ENCODE measurements at places on chromosomes 3 and 15.

DNA sequence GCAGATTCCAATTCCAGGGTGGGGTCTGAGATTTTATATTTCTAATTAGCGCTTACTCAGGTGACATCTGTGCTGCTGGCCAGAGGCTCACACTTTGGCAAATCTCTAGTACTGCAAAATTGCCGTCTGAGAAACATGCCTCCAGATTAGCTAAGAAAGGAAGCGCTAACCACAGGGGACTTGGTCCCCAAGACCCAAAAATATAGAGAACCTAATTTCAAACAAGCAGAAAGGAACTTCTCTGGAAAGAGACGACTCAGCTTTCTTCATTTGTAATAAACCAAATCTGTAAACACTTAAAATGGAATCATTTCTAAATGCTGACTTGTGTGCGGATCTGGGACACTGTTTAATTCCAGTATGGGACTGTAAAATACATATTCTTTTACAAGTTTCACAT is 55.7 kb downstream of the B3GNT5 start:
- DNase-seq, result no peak

DNA sequence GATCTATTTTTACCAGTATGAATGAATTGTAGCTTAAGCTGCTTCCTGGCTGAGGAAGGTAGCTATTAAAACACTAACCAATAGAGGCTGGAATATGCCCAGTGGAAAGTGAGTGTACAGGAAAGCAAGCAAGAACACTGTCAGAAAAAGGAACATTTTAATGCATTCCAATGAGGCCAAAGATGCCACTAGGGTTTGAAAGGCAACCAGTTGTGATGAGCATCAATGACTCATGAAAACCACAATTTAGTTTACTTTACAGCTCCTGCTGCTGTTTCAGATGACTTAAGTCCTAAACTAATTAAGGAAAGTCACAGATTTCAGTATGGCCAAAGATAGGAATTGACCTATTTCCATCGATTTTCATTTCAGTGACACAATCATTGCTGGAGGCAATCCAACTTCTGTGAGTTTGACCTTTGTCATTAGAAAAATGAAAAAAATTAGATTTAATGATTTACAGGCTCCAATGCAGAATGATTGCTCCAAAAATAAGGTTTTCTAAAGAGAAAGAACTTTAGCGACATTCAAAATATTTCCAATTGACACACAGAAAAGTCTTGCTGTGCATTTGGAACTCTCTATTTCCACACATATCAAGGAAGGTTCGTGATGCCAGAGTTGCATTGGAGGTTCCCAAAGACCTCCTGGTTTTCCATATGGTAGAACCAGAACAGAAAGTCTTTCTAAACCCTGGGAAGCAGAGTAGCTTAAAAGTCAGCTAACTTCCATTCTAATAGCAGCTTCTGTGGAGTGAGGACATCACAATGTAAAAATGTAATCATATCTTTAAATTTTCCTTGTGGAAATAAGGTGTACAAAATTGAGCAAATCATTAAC is 103.0 kb downstream of the SUCNR1 start:
- DNase-seq, result no peak

DNA sequence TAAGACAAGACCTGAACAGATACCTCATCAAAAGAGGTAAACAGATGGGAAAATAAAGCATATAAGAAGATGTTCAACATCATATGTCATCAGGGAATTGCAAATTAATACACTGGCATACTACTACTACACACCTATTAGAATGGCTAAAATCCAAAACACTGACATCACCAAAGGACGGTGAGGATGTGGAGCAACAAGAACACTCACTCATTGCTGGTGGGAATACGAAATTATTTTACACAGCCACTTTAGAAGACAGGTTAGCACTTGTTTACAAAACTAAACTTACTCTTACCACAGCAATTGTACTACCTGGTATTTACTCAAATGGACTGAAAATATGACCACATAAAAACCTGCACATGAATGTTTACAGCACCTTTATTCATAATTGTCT is 119.6 kb downstream of the GSK3B start:
- DNase-seq, result no peak

- no peak for DNase-seq
Observed at GRCh38 chr3:158713094-158713499, 19.2 kb downstream of the RARRES1 start.

DNA sequence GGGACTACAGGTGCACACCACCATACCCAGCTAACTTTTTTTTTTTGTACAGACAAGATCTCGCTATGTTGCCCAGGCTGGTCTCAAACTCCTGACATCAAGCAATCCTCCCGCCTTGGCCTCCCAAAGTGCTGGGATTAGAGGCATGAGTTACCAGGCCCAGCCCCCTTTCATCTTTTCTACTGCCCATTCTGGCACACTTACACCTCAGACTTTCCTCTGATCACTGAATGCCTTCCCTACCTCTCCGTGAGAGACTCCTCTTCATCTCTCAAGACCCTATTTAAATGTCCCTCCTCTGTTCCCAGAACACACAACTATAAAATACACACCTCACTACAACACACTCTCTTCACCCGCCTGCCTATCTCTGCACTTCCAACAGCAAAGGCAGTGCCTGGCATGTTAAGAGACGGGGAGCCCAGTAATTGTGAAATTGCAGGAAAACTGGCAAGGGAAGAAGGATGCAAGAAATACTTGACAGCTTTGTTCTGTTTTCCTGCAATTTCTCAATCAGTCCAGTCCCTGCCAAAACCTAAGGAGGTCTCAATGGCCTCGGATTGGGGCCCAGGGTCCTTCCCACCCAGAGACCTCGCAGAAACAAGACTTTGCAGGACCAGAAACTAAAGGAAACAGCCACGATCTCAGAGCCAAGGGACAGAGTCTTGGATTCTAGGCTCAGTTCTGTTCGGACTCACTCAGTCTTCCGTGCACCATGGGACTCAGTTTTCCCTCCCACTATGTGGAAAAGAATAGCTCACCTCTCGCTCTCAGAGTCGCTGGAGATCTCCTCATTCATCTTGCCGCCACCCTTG is 849 bp downstream of the RRP9 start:
- no peak for DNase-seq

DNA sequence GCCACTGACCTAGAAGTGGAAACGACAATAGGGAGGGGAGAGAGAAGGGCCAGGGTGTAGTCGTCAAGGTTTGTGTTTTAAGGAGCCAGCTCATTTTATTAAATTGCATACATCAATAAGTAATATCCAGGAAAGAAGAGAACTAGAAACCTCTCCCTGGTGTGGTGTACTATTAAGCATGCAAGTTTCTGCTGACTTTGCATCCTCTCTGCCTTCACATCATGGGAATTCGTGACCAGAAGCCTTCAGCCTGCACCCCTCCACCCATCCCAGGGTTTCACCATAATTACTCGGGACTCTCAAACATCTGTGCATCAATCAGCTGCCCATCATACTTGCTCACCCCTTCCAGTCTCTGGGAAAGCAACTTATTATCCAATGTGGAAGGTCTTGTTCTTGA is 70.9 kb upstream of the UBE3A start:
- DNase-seq, result no peak

GRCh38 chr3:963755-964154 is 129.1 kb upstream of the CNTN6 start:
- no peak for DNase-seq

GRCh38 chr15:33152502-33153109 is 41.9 kb downstream of the FMN1 start:
- DNase-seq, result no peak

GRCh38 chr3:101144105-101144504 is 150.9 kb upstream of the ABI3BP start:
- DNase-seq, result no peak

- no peak for DNase-seq
Observed at GRCh38 chr3:176951586-176952292, 245.5 kb downstream of the TBL1XR1 start.

DNA sequence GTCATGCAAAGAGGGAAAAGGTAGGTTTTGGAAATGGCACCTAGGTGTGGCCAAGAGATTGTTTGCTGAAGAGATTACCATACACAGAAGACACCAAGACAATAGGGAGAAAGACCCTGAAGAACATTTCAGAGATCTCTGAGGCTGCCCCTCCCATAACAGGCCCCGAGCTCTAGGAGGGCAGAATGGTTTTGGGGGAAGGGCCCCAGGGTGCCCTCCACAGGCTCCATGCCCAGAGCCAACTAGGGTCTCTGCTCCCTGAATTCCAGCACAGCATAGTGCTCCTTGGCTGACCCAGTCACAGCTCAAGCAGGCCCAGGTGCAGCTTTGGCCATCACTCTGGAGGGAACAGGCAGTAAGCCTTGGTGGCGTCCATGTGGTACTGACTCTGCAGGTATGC is 163.9 kb downstream of the RAB11A start:
- DNase-seq, result no peak

DNA sequence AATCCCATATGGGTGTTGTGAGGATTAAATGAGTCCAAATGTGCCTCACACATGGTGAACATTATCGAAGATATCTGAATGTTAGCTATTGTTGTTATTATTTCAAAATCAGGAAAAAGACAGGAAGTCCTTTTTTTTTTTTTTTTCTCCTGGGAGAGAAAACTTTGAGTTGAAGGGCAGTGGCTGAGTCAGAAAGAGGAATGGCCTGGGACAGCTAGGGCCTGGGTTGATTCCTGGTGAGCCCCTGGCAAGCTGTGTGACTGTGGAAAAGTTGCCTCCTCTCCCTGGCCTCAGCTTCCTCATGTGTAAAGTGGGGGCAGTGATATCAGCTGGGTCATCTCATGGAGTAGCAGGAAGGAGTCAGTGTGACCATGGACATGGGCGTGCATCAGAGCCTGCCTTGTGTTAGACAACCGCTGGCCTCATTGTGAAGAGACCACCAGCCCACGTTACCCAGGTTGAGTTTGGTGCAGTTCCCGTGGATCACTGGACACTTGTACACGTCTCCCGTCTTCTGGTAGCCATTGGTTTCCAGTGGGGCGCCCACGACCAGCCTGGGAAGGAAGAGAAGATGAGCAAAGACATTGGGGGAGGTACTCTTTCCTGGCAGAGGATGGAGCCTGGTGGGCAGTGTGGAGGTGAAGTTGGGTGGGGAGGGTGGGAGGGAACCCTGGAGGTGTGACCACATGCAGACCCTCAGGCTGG is 63.1 kb downstream of the ITGA11 start:
- DNase-seq, result no peak

DNA sequence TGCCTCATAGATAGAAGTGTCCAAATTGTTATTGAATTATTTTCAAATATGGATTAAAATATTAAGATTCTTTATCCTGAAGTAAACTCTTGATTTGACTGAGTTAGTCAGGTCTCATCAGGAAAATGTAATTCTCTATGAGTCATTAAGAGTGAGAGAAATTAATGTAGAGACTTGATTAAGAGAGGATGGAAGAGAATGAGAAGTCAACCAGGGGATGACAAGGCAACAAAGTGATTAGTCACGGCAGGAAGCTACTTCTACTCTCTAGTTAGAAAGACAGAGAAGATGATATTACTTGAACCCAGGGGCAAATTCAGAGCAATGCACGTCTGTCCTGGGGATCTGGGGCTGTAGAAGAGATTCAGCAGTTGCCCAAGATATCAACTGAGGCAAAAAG is 202.5 kb downstream of the LSAMP start:
- no peak for DNase-seq

GRCh38 chr3:4730719-4731118 is 237.6 kb downstream of the ITPR1 start:
- no peak for DNase-seq

- no peak for DNase-seq
Observed at GRCh38 chr15:48564690-48565089, 80.8 kb downstream of the FBN1 start.

DNA sequence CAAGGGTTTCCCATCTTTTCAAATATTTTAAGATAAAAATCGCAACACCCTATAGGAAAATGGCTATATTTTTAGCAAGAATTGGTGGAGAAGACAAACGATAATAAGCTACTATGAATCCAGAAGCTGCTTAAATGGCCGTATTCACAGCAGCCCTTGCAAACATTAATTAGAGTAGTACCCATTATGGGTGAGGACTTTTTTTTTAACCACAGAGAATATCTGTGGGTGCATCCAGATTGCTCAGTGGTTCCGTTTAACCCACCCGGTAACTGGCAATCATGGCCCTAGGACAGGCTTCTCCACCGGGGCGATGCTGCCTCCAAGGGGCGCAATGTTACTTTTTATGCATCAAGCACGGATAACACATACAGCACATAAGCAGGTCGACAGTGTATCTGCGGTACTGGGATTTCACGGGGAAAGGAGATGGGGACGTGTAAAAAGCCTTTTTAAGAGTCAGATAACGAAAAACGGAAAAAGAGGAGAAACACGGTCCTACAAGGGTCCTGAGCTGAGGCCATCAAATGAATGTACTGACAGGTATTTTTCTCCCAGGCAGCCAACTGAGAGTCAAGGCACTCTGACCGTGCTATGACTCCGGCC is 968 bp upstream of the TMEM266 start:
- no peak for DNase-seq

GRCh38 chr3:41602121-41602520 is 359.8 kb downstream of the ULK4 start:
- DNase-seq, result no peak

DNA sequence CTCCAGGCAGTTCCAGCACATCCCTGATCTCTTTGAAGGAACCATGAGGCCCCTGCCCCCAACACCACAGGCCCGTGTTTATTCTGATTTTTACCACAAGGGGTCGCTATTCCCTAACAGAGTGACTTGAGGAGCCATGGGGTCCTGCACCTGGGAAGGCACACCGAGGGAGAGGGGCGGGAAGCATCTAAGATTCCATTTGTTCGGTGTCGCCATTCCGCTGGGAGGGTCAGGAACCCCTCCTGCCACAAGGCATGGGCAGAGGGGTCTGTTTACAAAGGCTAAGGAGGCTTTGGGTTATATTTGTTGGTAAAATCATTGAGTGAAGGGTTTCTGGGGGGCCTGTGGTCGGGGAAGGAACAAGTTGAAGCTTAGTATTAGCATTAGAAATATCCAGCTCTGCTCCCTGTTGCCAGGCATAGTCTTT is 77.1 kb downstream of the WDR76 start:
- DNase-seq, result peak; percentile 37

DNA sequence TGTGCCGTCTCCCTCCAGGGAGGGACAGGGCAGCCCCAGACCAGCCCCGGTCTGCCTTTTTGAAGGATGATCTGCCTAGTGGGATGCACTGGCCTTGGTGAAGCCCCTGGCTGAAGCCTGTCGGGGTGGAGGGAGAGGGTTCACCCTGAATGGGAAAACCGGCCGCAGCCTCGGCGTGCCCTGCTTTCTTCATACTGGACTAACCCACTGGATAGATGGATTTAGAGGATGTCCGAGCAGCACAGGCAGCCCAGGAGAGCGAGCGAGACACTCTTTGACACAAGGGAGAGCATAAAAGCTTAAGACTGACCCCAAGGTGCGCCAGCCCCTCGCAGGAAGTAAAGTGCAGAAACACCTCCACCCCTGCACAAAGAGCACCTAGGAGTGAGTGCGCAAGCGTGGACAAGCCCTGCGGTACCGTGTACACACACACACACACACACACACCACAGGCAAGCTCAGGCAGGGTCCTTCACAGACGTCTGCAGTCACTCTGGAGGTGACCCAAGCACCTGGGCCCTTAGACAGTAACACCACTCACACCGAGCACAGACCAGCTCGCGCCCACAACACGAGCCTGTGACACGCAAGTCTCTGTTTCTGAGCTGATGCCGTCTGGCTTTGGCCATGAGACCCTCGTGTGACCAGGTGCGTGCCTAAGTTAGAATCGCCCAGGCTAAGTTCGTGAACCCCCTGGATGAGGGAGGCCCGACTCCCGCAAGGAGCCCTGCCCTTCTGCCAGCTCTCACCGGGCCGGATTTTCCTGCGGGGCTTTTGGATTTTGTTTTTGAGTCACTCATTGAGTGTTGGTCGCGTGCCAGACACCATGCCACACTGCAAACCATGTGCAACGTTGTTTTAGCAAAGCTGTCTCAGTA is 11.3 kb downstream of the SEMA4B start:
- DNase-seq, result no peak
